ENCODE measurements at places on chromosomes 5 and 9.

DNA sequence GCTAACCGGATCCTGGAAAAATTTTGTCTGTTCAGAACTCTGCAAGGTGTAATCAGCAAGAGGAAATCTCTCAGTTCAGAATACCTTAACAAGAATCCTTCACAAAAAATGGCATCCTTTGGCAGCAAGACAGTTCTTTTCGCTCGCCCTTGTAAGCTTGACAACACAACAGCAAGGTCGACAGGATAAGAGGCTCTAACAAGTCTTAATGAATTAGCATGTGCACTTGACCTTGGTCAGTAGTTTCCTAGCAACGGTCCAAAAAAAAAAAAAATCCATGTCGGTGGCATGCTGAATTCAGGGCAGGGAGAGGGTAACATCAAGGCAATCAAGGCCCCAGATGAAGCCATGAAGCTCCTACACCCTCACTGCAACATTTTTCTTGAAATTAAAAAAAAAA, 172.8 kb downstream of the APBA1 start:
- no peak for DNase-seq

- no peak for DNase-seq
Measured at GRCh38 chr9:110954822-110955291, 83.4 kb downstream of the LPAR1 start.

DNA sequence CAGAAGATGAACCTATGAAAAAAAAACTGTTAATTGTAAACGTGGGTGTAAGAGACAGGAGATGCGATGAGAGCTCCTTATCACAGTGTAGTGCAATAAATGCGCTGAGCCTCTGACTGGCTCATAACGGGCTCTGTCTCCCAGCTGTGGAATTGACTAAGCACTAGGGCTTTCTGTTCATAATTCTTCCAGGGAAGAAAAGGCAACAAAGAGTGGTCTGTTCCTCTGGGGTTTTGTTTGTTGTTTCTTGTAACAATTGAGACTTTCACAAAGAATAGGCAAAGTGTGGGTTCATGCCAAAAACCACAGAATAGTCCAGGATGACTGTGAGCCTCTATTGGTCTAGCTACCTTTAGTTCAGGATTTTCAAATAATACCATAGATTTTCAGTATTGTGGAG, 39.4 kb downstream of the UBE2QL1 start:
- DNase-seq = no peak

GRCh38 chr5:93158841-93159240, 422.2 kb downstream of the NR2F1-AS1 start:
- no peak for DNase-seq

DNA sequence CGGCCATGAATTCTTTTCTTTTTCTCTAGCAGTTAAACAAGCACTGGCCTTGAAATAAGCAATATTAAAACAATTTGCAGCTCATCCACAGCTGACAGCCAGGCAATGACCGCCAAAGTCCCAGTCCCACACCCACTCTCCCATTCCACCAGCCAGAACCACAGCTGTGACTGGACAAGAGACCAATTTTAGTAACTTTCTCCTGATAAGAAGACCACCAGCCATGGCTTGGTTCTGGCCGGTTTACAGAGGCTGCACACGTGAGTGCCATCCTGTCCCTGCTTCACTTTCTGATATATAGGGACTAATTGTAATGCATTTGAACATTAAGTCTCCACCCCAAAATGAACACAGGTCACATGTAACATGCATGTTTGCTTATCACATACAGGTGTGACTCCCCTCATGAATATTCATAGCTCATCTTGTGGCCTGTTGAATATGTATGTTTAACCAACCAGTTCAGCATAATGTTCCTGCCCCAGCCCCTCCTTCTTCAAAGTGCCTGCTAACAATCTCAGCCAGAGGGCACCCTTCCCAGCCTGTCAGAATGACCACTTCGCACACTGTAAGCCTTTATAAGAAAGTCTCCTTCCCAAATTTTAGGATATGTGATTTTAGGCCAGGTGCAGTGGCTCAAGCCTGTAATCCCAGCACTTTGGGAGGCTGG, 23.9 kb upstream of the FANCC start:
- no peak for DNase-seq

DNA sequence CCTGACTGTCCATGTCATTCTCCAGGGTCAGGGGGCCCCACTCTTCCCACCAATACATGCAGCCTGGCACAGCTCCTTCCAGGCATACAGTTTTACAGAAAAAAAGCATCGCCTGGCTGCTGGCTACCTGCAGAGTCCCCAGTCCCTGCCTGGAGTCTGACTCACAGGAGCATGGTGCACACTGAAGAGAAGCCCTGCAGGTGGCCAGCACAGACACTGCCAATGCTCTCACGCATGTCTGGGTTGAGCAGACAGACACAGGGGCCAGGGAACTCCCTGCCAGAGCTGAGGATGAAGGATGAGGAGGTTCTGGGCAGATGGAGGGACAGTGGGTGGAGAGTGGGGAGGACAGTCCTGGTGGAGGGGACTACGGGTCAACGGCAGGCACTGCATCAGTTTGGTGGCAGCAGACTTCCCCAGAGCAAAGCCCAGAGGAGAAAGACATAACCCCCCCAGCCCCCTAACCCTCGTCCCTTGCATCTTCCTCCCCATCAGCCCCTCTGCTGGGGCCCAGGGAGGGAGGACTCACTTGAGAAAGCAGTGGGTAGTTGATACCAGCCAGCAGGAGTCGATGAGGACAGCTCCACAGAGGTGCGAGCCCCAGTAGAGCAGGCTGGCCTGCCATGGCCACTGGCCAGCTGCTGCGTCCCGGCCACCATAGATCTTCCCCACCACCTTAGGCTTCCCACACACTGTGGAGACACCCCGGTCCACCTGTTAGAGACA, 72.9 kb upstream of the SPTLC1 start:
- no peak for DNase-seq

DNA sequence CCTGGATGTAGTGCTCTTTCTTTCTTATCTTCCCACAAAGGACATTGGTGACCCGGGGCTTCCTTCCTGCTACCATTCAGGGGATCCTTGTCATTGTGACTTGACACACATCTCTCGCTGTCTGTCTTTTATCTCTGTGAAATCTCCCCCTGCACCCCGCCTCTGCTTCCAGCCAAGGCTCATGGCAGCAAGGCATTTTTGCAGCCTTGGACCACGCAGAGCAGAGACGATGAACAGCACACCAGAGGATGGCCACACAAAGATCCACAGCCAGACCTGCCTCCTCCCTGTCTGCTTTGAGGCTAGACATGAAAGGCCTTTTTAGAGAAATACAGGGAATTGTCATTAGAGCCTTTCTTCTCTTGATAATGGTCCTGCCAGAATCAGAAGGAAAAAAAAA, 549.1 kb downstream of the CDK5RAP2 start:
- DNase-seq = no peak

DNA sequence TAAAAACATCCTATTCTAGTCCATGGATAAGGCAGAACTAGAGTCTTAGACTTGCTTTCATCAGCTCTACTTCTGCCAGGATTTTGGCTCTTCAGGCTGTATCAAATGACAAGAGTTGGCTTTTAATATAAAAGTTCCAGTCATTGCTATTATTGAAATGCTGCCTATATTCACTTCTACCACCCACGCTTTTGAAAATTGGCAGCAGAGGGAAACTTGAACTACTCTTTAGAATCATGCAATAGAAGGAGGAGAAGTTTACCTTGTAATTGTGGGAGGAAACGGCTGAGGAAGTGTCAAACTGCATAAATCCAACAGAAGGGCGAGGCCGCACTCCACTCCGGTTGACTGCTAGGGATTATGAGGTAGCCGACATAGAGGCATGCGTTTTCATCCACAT, 122.6 kb upstream of the BASP1 start:
- no peak for DNase-seq

Data from bone marrow (tissue), 2 donors.